NCI-H1105 treated with DMSO at 0.1 percent for 48 hours (cell line): ENCODE measurements at places on chromosomes 16 and 17.
A peak's percentile ranks its signal among the peaks of the same experiment; 100 is the strongest.

- DNase-seq: no peak
These were observed 13.1 kb downstream of the CPSF4L start for GRCh38 chr17:73248532-73248931.

DNA sequence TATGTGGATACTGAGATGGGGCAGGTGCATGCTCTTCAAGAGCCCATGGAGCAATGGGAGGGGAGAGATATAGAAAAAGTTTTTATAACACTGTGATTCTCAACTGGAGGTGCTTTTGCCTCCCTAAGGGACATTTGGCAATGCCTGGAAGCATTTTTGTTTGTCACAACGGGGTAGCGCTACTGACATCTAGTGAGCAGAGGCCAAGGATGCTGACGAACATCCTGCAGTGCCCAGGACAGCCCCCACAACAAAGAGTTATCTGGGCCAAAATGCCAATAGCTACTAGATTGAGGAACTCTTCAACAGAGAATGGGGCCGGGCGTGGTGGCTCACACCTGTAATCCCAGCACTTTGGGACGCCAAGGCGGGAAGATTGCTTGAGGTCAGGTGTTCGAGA, 67.2 kb upstream of the CLEC3A start:
- no peak for DNase-seq

- no peak for DNase-seq
These were observed 34.6 kb downstream of the CIBAR2 start for GRCh38 chr16:85077576-85078125.

- DNase-seq: no peak
These were observed 8.3 kb upstream of the SPPL2C start for GRCh38 chr17:45836047-45837044.

- no peak for DNase-seq
These were observed 16.5 kb upstream of the SPNS3 start for GRCh38 chr17:4417129-4417667.

- peak; percentile 24 for DNase-seq
These were observed 13.7 kb downstream of the HOXB4 start for GRCh38 chr17:48564188-48565021.

- peak; percentile 2 for DNase-seq
These were observed 9.4 kb downstream of the SNX20 start for GRCh38 chr16:50671644-50672260.

DNA sequence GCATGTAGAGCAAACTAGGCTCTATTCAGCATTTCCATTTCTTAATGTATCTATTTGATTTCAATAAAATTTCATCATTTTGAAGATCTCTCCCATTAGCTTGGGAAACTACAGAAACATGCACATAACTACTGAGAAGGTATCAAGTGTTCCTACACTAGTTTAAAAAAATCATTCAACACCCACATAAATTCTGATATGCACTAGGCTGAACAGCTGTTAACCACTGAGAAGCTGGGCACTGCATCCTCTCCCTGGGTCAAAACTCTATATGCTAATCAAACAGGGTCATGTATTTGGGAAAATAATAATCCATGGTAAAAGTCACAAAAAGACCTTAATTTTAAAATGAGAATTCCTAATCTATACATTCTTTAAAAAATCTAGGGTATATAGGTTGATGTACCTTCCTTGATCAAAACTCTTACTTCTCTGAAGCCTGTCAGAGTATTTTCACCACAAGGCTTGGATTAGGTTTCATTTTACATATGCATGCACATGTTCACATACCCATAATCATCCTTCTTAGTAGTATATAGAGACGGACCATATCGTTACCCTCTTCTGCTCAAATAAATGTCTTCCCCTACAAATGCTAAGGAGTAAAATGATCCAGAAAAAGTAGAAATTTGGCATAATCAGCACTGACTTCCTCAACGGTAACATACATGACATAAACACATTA, 57.2 kb downstream of the KANSL1 start:
- DNase-seq: no peak

- no peak for DNase-seq
These were observed 263.9 kb upstream of the TBX2 start for GRCh38 chr17:61135782-61136181.

- DNase-seq: no peak
These were observed 5.7 kb downstream of the SLC22A31 start for GRCh38 chr16:89194340-89195311.

DNA sequence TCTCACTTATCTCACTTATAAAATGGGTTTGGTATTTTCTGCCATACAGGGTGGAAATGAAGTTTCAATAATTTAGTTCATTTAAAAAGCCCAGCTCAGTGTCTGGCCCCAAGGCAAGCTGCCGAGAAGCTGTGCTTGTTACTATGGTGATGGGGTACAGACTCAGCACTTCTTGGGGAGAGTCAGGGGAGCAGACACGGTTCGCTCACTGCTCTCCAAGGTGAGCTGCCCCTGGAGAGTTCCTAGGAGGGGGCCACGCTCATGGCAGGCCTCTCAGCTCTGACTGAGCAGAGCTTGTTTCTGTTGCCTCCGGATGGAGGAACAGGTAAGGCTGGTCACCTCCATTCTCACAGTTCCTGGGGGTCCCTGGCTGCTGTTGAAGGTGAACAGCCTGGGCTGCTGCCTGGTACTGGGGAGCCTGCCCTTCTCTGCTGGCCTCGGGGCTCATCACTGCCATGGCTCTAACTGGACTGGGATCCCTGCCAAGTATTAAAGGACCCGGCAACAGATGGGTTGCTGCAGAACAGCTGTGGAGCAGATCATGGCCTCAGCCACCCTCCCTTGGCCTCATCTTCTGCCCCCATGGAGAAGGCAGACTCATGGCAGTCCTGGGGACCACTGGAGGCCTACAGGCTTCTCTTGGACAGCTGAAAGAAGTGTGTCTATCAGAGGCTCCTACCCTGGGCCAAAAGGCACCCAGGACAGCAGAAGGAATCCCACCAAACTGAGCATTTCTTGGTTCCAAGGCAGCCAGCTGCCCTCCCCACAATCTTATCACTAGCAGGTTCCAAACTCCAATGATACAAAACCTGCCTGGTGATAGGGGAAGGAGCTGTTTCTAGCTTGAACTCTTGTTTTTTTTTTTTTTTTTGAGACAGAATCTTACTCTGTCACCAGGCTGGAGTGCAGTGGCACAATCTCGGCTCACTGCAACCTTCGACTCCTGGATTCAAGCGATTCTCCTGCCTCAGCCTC, 25.9 kb upstream of the SPATA32 start:
- peak; percentile 39 for DNase-seq

DNA sequence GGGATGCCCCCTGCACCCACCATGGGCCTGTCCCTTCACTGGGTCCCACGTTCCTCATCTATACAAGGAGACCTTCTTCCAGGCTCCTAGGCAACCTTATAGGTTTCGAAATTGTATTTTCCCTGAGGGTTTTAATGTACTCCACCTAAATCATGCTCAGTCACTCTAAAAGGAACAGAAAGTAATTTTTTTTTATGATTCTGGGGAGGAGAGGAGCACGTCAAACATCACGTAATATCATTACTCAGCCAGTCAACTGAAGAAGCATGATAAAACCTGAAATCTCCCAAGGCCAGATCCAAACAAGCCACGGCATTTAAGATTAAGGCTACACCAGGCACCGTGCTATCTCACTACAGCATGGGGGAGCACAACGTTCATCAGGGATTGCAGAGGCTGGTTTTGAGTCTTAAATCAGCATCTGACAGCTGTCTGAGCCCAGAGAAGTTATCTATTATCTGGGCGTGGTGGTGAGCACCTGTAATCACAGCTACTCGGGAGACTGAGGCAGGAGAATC, 3.9 kb upstream of the TMEM114 start:
- no peak for DNase-seq

DNA sequence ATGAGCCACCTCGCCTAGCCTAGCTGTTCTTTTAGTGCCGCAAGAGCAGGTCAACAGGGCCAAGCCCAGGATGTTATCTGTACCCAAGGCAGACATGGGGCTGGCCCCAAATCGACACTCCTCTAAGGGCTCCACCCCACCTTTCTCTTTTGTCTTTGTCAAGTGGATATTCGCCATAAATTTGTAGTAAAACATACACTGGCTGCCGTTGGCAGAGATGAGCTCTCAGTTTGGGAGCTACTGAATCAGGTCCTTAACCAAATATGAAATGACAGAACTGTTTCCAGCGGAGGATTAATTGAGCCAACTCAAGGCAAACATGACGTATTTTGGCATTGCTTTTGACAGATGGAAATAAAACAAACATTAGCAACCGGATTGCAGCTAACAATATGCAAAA, 556.9 kb upstream of the CDH5 start:
- peak; percentile 52 for DNase-seq

DNA sequence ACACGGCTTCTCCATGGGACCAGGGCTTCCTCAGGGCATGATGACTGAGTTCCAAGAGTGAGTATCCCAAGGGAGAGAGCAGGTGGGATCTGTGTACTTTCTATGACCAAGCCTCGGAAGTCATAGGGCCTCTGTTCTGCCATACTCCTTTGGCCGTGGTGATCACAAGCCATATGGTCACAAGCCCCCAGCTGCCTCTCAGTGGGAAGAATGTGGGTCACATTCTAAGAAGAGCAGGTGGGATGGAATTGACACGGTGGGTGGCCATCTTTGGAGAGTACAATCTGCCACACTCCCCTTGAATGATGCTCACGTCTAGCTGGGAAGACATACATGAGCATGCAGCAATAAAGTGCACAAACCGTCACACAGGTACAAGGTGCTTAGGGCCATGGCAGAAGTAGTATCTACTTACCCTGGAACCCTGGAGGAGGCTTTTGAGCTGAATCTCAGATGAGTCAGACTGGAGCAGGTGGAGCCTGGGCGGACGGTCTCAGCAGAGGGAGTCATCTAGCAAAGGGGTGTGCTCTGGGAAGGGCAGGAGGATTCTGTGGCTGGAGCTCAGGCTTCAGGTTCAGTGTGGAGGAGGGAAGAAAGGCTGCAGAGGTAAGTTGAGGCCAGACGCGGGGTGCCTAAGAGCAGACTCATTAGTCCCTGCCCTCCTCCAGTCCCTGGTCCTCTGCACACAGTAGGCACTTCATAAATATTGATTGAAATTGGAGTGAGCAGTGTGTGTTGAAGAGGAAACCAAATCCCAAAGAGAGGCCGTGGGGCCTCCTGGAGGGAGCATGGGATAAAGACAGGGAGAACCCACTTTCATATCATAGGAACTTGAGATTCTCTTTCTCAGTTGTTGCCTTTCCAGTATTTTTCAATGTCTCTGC, 26.6 kb downstream of the GOSR2 start:
- DNase-seq: no peak
